ENCODE measurements at places on chromosomes 6 and 20.

GRCh38 chr6:92541448-92542060 is 877.8 kb downstream of the EPHA7 start:
- no peak for DNase-seq

DNA sequence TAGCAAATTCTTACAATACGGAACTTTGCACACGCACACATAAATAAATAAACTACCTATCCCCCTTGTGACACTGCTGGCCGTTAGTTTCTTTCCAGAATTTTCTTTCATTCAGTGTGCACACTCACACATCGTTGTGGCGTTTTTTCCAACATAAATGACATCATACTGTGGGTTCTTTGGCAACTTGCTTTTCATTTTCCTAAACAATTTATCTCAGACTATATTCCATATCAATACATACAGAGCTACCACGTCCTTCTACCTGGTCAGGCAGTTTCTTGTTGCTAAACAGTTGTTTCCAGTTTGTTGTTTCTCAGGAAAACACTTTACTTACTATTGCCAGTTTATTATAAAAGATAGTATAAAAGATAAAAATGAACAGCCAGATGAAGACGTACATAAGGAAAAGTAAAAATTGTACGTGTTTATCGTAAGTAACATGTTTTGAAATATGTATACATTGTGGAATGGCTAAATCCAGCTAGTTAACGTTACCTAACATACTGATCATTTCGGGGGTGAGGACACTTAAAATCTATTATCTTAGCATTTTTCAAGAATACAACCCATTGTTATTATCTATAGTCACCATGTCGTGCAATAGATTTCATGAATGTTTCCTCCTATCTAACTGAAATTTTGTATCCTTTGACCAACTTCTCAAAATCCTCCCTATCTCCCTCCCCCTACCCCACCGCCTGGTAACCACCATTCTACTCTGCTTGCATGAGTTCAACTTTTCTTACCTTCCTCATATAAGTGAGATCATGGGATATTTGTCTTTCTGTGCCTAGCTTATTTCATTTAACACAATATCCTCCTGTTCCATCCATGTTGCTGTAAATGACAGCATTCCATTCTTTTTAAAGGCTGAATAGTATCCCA is 1.2 kb upstream of the TP53RK start:
- DNase-seq, result no peak

DNA sequence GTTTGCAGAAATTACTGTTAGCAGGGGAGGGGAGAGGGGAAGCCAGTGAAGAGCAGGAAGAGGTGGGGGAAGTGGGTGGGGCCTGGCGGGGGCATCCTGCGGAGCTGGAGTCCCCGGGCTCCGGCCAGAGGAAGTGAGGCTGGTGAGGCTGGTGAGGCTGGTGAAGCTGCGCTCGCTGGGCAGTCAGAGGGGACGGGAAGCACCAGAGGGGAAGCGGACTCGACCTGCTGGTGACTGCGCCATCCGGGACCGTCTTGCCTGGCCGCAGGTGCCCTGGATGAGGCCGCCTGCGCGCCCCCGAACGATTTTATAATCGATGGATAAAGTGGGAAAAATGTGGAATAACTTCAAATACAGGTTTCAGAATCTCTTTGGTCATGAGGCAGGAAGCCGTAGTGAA is 635.3 kb upstream of the MARCKS start:
- DNase-seq, result no peak

DNA sequence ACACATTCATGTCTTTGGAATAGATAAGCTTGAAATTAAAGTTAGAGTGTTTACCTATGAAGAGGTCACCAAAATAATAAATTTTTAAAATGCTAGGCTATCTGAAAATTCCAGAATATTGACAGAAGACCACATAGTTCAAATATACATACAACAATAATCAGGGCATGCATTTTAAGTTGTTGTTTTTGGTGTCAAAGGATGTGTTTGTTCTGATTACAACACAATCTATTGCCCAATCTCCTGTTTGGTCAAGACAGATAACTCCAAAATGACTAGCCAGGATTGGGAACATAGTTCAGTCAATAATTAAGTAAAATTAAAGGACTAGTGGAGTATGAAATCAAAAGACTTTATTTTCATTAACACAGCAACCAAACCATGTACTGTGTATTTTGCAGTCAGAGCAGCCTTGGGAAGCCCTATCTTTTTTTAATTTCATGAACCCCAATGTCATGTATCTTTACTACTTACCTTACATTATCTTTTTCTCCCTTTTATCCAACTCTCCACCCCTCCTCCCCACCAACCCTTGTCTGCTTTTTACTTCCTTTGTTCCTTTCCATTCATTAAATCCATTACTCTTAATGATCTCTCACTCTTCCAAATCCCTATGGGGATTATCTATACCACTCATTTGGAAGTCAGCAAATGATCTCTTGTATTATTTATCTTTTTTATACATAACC is 111.2 kb downstream of the CDK19 start:
- DNase-seq, result no peak

DNA sequence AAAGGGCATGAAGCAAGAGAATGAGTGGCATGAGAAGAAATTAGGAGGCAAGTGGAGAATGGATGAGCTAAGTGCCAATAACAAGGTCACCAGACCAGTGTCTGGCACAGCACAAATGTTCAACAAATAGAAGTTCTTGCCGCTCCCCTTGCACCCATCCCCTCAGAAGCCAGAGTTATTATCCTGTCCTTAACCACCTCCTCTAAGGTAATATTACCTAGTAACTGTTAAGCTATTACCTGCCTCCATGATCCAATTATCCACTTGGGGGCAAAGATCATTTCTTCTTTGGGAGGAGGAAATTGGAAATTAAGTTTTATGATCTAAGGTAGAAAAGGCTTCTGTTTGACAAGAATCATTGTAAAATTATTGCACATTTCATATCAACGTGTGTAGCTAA is 133.8 kb downstream of the FOXA2 start:
- no peak for DNase-seq

DNA sequence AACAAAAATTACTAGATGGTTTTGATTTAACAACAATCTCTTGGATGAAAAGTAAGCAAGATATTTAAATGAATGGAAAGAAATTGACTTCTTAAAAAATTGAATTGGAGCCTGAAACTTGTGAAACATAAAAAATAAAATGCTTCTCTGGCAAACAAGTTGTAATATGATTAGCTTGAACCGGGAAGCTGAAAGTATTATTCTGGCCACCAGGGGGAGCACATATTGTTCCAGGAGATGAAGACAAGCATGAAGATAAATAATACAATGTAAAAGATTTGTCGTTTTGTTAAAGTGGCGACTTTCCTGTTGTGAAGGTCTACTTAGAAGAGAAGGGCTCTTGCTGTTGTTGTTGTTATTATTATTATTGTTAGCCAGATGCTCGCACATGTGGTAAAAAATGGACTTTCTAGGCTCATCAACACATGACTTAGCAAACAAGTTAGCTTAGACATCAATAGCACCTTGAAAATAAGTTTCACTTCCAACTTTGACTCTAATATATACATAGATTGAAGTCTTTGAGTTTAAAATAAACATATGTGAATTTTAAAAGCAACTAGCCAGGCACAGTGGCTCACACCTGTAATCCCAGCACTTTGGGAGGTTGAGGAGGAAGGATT is 14.2 kb downstream of the PAX1 start:
- DNase-seq, result peak; percentile 71

DNA sequence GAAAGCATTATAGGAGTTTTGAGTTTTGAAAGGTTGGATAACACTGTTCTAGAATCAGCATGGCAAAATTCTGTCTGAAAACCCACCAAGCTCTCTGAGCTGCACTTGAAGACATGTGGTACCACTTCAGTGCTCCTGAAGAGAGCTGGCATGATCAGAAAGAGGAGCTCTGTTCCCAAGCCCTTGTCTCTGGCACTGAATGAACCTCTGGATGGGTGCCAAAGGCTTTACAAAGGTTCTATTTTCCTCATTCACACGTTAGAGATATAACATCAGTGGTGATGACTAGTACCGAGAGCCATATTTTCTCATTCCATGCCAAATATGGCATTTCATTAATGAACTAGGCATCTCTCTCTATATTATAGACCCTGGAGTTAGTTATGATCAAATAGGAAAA is 301.8 kb upstream of the ID4 start:
- no peak for DNase-seq

DNA sequence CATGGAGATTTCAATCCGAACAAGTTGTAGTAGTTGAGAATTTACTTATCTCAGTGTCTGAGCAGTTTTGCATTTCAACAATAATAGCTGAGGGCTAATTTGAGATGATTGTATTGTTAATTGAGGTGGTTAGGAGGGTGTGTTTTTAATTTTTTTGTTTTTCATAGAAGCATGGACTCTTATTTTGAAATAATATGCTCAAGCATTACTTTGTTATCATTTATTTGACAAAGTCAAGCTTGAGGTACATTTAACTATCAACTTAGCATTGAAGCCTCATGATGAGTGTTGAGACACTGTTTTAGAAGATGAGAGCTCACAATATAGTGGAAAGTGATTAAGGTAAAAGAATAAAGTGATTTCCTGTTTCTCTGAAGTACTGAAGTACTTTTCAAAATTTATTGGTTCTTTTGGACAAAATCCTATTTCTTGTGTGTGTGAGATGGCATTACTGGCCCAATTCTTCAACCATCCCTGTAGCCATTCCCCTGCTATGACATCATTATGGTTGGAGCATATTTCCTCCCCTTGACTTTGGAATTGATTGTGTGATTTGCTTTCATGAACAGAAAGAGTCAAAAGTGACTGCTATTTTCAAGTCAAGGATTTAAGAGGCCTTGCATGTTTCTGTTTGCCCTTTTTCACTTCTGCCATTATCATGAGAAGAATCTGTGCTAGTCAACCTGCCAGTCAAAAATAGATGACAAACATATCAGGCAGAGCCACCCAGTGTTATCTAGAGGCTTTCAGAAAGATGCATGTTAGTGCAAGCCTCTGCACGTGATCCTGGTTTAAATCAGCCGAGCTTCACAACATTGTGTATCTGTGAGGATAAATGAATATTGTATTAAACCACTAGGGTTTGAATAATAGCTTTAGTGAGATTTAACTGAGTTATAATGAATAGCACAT is 1112.3 kb upstream of the CITED2 start:
- no peak for DNase-seq

- DNase-seq, result no peak
Observed at GRCh38 chr6:79719248-79719960, 88.3 kb downstream of the SH3BGRL2 start.

DNA sequence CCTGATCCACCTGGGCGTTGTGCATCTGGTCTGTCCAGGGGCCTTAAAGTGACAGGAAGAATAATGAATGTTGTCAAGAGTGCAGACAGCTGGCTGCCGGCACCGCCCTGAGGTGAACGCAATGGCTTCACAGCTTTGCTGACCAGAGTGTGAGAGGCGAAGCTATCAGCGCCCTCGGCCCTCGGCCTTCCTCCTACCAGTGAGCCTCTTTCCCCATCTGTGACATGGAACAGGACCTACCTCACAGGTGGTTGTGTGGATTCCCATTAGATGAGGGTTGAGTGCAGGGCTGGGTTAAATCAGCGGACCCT is 54.8 kb downstream of the CTCFL start:
- no peak for DNase-seq

DNA sequence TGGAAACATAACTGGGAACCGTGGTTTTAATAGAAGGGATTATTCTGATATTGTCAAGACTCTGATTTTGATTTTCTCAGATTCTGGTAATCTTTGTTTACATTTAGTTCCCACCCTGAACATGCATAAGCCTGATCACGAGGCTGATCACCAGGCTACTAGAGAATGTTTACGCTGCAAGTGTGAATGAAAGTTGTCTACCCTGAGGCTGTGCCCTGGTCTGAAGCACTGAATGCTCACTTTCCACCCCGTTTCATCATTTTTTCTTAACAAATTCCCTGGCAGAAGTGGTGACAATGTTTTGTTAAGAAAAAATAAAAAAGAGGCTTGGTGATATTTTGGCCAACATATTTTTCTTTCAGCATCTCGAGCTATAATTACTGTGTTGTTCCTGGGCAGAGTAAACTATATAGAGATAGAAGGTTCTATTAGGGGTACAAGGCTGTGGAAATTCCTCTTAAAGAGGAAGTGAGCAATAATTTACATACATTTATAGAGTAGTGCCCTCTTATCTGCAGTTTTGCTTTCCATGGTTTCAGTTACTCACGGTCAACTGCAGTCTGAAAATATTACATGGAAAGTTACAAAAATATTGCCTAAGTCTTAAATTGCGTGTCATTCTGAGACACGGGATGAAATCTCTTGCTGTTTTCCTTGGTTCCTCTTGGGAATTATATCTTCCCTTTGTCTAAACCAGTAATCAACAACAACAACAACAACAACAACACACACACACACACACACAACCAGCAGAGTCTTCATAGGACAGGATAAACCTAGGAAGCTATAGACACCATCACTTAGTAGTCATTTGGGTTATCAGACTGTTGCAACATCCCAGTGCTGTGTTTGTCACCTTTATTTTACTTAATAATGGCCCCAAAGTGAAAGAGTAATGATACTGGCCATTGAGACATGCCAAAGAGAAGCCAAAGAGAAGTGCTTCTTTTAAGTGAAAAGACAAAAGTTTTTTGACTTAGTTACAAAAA is 566.6 kb upstream of the CITED2 start:
- DNase-seq, result no peak

All from hematopoietic multipotent progenitor cell (in vitro differentiated cells).